KG1 (cell line): ENCODE measurements at places on chromosomes 2 and 18.

DNA sequence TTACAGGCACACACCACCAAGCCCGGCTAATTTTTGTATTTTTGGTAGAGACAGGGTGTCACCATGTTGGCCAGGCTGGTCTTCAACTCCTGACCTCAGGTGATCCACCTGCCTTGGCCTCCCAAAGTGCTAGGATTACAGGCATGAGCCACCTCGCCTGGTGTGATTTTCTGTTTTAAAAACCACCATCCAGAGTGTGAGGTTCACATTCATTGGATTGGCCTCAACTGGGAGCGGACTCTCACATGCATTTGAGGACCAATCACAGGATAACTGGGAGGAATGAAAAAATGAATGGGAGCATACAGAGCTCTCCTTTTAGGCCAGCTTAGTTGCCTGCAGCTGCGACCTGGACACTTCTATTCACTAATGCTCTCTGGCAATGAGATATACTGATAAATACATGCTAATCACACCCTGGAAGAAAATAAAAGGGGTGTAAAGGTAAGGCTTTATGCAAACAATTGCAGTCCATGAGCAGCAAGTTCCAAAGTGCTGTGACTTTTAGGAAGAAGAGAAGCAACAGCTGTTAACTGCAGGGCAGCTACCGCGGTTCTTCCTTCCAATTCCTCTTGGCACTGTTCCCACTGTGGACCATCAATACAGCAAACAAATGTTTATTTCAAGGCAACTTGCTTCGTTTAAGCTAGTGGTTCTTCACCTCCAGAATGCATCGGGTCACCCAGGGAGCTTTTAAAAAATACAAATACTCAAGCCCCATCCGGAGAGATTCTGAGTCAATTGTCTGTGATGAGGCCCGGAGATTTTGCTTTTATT, 49.5 kb upstream of the FZD5 start:
- no peak for DNase-seq

GRCh38 chr2:165648801-165649200, 145.2 kb downstream of the GALNT3 start:
- DNase-seq, result no peak

DNA sequence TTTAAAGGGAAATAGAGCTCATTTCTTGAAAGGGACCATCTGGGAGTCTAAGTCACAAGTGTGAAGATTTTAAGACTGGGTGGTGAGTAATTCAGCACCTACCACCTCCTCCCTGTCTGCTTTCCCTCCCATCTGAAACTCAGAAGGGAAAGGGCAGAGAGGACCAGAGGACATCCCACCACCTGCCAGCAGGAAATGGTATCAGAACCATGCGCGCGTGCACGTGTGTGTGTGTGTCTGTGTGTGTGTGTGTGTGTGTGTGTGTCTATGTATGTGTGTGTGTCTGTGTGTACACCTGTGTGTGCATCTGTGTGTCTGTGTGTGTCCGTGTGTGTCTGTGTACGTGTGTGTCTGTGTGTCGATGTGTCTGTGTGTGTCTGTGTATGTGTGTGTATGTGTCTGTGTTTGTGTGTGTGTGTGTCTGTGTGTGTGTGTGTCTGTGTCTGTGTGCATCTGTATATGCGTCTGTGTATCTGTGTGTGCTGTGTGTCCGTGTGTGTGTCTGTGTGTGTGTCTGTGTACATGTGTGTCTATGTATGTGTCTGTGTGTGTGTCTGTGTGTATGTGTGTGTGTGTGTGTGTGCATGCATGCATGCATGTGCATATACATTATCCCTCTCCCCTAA, 76.8 kb downstream of the ZFP36L2 start:
- DNase-seq, result no peak

GRCh38 chr18:45384137-45384961, 230.9 kb upstream of the SLC14A2 start:
- DNase-seq, result peak; percentile 47

- DNase-seq, result no peak
Measured at GRCh38 chr2:241242306-241242705, 53.8 kb downstream of the ANO7 start.

- DNase-seq, result no peak
Measured at GRCh38 chr2:9741110-9741509, 102.2 kb upstream of the TAF1B start.

DNA sequence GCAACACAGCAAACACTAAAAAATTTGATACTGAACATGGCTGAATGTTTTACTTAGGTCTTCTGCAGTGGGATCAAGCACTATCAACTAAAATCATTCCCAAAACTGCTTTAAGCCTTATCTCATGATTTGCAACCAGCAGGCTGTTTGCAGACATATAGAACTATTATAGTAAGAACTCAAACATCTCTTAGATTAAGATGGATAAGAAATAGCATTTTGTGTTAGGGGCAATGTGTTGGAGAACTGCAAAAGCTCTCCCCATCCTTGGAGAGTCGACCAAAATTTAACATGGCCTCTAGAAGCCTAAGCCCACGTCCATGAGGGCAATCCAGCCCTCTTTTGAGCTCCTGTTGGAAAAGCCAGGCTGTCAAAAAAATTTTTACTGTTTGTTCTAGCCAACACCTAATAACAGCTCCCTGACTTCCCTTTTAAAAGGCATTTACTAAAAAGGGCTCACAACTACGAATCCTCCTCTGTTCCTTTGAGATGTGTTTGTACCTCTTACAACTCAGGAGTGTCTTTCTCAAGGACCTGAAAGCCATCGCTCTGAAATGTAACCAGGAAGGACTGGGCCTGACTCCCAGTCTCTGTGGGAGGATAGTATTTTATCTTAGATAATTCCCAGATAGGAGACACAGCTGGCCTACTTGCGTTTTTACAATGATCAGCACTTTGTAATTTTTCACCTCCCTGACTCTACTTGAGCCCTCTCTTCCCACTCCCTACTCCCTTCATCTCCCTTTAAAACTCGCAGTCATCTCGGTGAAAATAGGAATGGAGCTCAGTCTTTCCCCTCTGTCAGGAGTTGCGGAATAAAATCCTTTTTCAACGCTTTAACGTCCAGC, 1.4 kb downstream of the KRCC1 start:
- no peak for DNase-seq

GRCh38 chr2:3115301-3116042, 262.1 kb downstream of the EIPR1 start:
- no peak for DNase-seq

- no peak for DNase-seq
Measured at GRCh38 chr2:128600581-128601297, 282.1 kb upstream of the HS6ST1 start.

DNA sequence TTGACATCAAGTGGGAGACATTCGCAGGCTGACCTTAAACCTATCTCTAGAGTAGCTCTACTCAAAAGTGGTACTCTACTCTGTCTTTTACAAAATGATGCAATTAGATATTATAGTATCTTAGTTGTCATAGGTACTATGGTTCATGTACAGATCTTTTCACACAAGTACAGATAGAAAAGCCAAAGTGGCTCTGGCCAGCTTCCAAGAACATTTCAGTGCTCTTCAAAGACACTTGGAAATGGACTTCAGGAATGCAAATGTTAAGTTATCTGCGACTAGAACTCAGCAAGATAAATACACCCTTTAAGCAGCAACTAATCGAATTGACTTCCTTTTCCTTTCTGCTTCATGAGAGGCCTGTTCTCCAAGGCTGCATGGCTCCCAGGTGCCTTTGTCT, 718.7 kb upstream of the FAM98A start:
- no peak for DNase-seq

GRCh38 chr2:183068561-183068960, 10.0 kb upstream of the DUSP19 start:
- no peak for DNase-seq

DNA sequence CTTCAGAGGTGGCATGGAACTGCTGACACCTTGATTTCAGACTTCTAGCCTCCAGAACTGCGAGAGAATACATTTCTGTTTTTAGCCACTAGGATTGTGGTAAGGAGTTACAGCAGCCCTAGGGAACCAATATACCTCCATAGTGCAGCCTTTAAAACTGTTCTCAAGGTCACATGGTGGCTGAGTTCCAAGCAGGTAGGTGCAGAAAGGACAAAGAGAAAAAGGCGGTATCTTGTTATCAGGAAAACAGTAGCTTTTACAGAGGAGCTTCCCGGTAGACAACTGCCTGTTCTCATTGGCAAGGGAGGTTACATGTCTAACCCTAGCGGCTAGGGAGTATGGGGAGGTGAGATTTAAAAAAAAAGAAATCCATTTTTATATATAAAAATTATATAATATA, 96.2 kb upstream of the BCL2L11 start:
- DNase-seq, result no peak

- no peak for DNase-seq
Measured at GRCh38 chr2:81194176-81194575, 889.6 kb upstream of the LRRTM1 start.

- DNase-seq, result no peak
Measured at GRCh38 chr2:48395658-48396057, 134.3 kb upstream of the STON1 start.

GRCh38 chr2:226431288-226431948, 368.2 kb downstream of the IRS1 start:
- no peak for DNase-seq

DNA sequence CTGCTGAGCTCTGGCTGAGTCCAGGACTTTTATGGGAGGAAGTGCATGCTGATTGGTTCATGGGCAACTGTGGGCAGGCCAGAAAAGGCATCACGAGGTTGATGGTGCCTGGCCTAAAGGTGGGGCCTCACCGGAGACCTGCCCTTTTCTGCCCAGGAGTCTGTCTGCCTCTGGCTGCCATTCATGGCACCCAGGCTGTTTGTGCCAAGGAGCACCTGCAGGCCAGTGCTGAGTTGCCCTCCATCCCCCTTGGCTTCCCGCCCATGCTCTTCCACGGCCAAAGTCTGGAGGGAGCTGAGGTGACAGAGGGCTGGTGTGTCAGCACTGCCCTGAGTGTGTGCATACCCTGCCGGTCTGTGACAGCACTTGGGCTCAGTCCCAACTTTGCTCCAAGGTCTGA, 123.2 kb downstream of the PTH2R start:
- no peak for DNase-seq

DNA sequence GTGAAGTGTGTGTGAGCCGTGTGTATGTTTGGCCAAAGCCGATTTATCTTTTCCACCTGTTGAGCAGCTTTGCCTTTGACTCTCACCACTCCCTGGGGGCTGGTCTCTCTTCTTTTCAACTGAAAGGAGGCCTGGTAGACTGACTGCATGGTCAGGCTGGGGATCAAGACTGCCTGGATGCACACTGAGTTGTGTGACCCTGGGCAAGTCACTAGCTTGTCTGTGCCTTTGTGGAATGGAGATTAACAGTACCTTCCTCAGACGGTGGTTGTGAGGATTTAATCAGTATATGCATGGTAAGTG, 85.5 kb downstream of the TANC1 start:
- DNase-seq, result no peak

GRCh38 chr18:65091744-65092329, 659.0 kb upstream of the CDH7 start:
- peak; percentile 11 for DNase-seq

- DNase-seq, result no peak
Measured at GRCh38 chr2:238145851-238146250, 7.4 kb downstream of the KLHL30 start.
